ENCODE measurements at places on chromosomes 4 and X. TPM values are rescaled to one million over a fixed set of nuclear protein-coding genes. Genes with fewer than 3 reads are reported as not detected.
A peak's percentile ranks its signal among the peaks of the same experiment; 100 is the strongest.

- DNase-seq: peak; percentile 53
These were observed 2.8 kb upstream of the CLCN5 start for GRCh38 chrX:49919617-49920016.

DNA sequence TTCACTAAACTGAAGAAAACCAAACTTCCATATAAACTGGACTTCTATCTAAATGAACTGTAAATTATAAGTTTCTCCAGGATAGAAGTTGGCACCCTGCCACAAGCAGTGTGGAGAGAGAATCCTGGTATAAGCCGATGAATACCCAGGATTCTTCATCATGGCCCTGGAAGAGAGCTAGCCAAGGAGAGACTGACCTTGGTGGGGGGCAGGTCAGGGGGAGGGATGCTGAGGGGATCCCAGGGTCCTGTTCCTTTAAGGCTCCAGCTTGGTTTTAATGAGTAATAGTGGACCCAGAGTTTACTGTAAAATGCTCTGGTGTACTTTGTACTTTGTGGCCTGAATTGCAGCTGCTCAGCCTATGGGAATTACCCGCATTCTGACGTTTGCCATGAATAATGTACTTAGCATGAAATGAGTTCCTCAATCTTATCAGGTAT is 16.9 kb downstream of the RASSF6 start:
- DNase-seq: no peak

Gene HEPH
- 8.8 TPM for total RNA-seq

GRCh38 chr4:146795711-146796110 is 150.0 kb downstream of the TTC29 start:
- DNase-seq: no peak

- no peak for DNase-seq
These were observed 61.1 kb downstream of the RGS12 start for GRCh38 chr4:3353752-3354454.

Gene CCNQ
- total RNA-seq: 40.7 TPM

- peak; percentile 74 for DNase-seq
These were observed 22.1 kb downstream of the TMEM131L start for GRCh38 chr4:153488006-153488891.

Gene VSIG4
- total RNA-seq: 56.6 TPM

Data from Right ventricle myocardium superior (tissue), 1 donor.